Stimulated activated CD4-positive, alpha-beta T cell treated with anti-CD3 and anti-CD28 coated beads, Interleukin-4, amount 100 ng/mL, for 1 hour (primary cell): ENCODE measurements at places on chromosomes 13 and 19.

DNA sequence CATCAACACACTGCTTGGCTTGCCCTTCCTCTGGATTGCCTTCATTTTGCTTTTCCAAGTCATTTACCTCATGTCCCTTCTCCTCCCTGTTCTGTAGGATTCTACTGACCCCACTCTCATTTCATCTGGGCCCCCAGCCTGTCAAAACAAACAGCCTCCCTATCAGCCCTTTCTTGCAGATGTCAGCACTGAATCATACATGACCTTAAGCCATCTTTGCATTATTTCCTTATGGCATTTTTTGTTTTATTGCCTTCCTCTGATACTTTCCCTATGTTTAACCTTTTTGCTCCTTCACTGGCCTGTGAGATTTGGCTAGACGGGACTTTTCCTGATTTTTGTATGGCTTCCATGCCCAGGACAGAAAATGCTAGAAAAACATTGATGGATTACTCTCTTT lies 8.7 kb downstream of the LRCH1 start:
- DNase-seq, result no peak

GRCh38 chr13:75102001-75102716 lies 379.8 kb downstream of the TBC1D4 start:
- no peak for DNase-seq

GRCh38 chr19:42420055-42420544 lies 7.1 kb downstream of the LIPE start:
- peak; percentile 79 for DNase-seq

DNA sequence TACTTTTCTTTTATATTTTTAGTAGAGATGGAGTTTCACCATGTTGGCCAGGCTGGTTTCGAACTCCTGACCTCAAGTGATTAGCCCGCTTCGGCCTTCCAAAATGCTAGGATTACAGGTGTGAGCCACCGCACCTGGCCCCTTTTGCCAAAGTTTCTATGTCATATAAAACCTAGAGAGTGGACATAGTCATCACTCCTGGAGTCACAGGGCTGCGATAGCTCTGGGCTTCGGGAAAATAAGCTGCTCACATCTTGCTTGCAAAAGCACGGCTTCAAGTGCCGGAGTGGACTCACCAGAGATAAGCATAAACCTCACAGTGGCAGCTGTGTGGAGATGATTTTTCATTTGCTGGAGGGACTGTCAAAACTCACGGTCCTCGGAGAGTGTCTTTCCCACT lies 171.2 kb downstream of the TEX29 start:
- DNase-seq, result no peak

GRCh38 chr13:97866751-97867150 lies 86.7 kb upstream of the IPO5 start:
- DNase-seq, result no peak

- DNase-seq, result no peak
Measured at GRCh38 chr13:33676045-33676989, 141.6 kb upstream of the RFC3 start.

GRCh38 chr19:45492137-45492626 lies 4.7 kb downstream of the RTN2 start:
- no peak for DNase-seq

DNA sequence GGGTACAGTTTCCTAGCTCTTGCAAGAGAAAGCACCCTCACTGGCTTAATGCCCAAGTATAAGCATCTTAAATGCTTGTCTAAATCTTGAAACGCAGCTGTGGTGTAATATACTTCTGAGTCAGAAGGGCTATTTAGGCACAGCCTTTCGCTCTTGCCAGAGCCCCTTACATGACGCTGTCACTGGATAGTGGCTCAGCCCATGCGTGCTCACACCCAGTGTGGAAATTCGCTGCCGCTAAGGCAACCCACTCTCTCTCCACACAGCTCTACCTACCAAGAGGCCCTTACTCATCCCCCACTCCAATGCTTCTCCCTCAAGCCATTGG lies 24.0 kb downstream of the UQCRFS1 start:
- no peak for DNase-seq

DNA sequence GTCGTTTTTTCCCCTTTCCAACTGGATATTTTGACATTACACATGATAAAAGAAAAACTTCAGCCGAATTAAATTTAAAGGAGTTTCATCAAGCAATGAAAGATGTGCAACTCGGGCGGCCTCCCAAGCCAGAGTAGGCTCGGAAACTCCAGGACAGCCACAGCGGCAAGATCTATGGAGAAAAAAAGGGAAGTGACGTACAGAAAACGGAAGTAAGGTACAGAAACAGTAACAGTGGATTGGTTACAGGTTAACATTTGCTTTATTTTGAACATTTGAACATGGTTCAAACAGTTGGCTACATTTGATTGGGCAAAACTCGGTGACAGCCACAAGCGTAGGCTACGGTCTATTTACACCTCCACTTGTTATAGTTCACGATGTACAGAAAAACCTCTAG lies 30.5 kb upstream of the FAM124A start:
- DNase-seq, result no peak

- DNase-seq, result no peak
Measured at GRCh38 chr19:41480336-41480735, 37.4 kb downstream of the ERICH4 start.

- no peak for DNase-seq
Measured at GRCh38 chr13:111949311-111949710, 117.6 kb upstream of the SOX1 start.

DNA sequence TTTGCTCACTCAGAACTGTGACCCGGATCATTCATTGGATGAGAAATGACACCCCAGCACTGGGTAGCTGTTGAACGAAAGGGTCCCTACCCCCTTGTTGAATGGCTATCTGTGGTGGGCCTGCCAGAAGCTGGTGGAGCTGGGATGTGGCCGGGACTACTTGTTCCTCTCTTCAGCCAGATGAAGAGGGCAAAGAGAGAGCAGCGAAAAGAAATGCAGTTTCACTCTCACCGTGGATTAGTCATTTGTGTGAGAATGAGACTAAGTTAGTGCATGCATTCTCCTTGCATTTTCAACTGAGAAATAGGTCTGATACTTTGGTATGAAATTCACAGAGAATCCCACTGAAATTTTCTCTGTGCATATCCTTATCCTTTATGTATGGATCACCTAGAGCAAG lies 553.1 kb downstream of the IRS2 start:
- no peak for DNase-seq
